ENCODE measurements at places on chromosomes 2 and 18.
A peak's percentile ranks its signal among the peaks of the same experiment; 100 is the strongest.

- H3K4me1 ChIP-seq: peaks cover 1% of the 10 kb centered on the region
- peak; percentile 80 for DNase-seq
- H3K36me3 ChIP-seq: no peaks in the 10 kb centered on the region
Measured at GRCh38 chr18:5057386-5058348, 139.4 kb downstream of the AKAIN1 start.

DNA sequence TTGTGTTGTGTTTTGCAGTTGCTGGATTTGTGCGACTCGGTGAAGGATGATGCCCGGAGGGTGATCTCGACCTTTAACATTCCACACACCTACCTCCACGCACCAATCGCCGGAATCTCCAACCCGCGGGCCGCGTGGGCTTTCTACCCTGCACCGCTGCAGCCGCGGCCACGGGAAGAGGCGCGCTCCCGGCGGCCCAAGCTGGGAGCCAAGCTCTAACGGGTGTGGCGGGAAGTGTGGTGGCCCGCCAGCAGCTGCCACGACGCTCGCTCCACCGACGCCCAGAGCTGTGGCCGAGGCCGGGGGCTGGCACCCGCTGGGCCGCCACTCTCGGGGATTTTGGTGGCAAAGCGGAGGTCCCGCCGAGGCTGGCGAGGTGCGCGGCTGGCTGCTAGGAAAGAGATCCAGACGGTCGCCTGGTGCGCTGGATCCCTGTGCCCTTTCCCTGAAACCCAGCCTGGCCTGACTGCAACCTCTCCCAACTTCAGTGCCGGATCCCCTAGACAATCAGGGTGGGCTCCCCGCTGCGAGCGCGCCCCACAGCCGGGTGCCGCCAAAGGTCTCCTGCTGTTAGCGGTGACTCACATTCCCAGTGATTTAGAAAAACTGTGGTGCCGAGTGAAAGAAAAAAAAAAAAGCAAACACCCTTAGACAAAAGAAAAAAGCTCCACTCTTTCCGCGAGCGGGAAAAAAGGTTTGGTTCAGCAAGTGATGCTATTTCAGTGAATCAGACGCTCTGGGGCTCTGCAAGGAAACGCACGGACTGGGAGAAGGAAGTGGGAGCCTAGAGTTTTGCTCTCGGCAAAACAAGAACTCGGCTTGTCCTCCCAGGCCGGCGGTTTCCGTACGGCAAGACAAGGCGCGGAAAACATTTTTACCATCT, 2.9 kb upstream of the BCL2L11 start:
- peaks cover 2% of the 10 kb centered on the region for H3K4me1 ChIP-seq
- no peak overlapping the region for H3K4me3 ChIP-seq
- H3K36me3 ChIP-seq: no peaks in the 10 kb centered on the region
- no peak overlapping the region for H3K27ac ChIP-seq
- H3K27me3 ChIP-seq: peaks cover 24% of the 10 kb centered on the region

GRCh38 chr2:15205562-15205961, 355.6 kb downstream of the NBAS start:
- no peak overlapping the region for H3K27ac ChIP-seq
- H3K27me3 ChIP-seq: no peaks in the 10 kb centered on the region
- no peaks in the 10 kb centered on the region for H3K4me1 ChIP-seq
- H3K4me3 ChIP-seq: no peak overlapping the region
- DNase-seq: peak; percentile 63

GRCh38 chr2:217685255-217685605, 317.6 kb downstream of the TNS1 start:
- H3K4me3 ChIP-seq: no peak overlapping the region
- no peaks in the 10 kb centered on the region for H3K36me3 ChIP-seq
- H3K27ac ChIP-seq: no peak overlapping the region
- peak; percentile 91 for DNase-seq
- no peaks in the 10 kb centered on the region for H3K4me1 ChIP-seq

- H3K36me3 ChIP-seq: peaks cover 4% of the 10 kb centered on the region
- DNase-seq: no peak
- H3K4me1 ChIP-seq: no peaks in the 10 kb centered on the region
- no peak overlapping the region for H3K4me3 ChIP-seq
- no peak overlapping the region for H3K27ac ChIP-seq
- H3K27me3 ChIP-seq: no peaks in the 10 kb centered on the region
Measured at GRCh38 chr2:43946685-43947084, 49.1 kb downstream of the LRPPRC start.

- no peaks in the 10 kb centered on the region for H3K4me1 ChIP-seq
- H3K27ac ChIP-seq: no peak overlapping the region
- DNase-seq: no peak
- no peaks in the 10 kb centered on the region for H3K36me3 ChIP-seq
- H3K27me3 ChIP-seq: no peaks in the 10 kb centered on the region
- H3K4me3 ChIP-seq: no peak overlapping the region
Measured at GRCh38 chr18:64179556-64180080, 30.7 kb upstream of the LINC00305 start.

- no peak overlapping the region for H3K27ac ChIP-seq
- DNase-seq: no peak
- no peak overlapping the region for H3K4me3 ChIP-seq
- no peaks in the 10 kb centered on the region for H3K27me3 ChIP-seq
- no peaks in the 10 kb centered on the region for H3K36me3 ChIP-seq
- peaks cover 5% of the 10 kb centered on the region for H3K4me1 ChIP-seq
Measured at GRCh38 chr2:127068351-127068741, 38.6 kb downstream of the BIN1 start.

DNA sequence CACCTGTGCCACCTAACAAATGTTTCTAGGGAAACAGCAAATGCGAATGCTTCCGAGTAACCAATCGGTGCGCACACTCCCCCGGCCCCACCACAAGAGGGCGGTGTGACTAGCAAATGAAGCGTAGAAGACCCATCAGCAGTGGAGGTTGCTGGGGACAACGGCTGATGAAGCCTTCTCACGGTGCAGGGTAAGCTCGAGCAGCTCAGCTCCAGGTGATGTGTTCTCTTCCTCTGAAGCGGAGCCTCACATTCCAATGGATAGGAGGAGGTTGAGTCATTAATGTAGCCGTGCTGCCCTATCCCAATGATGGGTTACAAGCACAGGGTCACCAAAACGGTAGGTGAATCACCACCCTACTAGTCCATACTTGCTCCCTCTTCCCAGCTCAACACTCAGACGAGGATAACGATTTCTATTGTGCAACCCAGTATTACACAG, 127.6 kb upstream of the TWIST2 start:
- H3K4me3 ChIP-seq: no peak overlapping the region
- peak; percentile 85 for DNase-seq
- H3K4me1 ChIP-seq: no peaks in the 10 kb centered on the region
- H3K27me3 ChIP-seq: no peaks in the 10 kb centered on the region
- no peaks in the 10 kb centered on the region for H3K36me3 ChIP-seq
